ENCODE measurements at places on chromosomes 7 and 10.

- DNase-seq, result no peak
Observed at GRCh38 chr7:159075563-159076238, 69.0 kb downstream of the VIPR2 start.

DNA sequence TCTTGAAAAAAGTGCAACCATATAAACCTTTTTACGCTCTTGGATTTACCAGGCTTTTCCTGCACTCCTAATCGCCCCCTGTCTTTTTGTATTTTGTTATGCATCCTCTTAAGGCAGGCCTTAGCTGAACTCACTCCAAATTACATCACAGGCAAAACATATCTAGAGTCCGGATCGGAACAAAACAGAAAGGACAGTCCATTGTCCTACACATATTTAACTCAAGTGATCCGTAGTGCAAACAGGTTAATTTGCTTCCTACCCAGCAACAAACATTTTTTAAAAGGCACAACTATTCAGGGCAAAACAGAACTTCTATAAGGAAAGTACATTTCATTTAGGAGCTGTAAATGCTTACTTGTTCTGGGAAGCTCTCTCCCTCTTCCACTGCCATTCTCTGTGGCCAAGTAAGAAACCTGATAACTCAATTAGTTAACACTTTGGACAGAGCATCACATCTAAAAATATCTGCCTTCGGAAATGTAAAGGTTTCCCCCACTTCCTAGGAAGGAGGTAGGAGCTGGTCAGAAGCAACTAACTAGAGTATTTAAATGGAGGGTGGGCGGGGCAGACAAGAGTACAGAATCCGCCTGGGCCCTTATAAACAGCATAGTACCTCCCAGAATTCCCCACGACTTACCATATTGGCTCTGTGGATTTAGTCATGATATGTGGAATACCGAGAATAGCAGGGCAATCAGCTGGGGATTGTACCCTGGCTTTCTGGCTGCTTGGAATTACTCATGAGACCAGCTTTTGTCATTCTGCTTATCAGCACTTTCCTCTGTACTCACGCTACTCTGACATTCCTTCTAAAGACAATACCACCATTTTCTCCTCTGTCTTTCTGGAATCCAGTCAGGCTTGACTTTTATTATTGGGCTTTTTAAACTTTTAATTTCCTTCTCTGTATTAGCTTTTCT, 89.5 kb downstream of the ANK3 start:
- no peak for DNase-seq

- DNase-seq, result no peak
Observed at GRCh38 chr10:260819-261429, 125.7 kb downstream of the ZMYND11 start.

DNA sequence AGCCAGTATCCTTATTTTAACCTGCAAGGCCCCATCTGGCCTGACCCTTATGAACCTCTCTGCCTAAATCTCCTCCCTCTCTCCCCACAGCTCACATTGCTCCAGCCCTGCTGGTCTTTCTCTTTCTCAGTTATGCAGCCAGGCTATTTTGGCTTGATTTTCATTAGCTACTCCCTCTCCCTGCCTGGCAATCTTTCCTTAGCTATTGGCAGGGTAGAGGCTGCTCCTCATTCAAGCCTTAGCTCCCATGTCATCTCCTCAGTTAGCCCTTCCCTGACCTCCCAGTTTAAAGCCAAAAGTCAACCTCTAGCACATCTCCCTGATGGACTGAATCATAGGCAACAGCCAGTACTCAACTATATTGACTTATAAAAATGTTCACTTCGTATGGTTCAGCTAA, 214.4 kb upstream of the CELF2 start:
- no peak for DNase-seq

DNA sequence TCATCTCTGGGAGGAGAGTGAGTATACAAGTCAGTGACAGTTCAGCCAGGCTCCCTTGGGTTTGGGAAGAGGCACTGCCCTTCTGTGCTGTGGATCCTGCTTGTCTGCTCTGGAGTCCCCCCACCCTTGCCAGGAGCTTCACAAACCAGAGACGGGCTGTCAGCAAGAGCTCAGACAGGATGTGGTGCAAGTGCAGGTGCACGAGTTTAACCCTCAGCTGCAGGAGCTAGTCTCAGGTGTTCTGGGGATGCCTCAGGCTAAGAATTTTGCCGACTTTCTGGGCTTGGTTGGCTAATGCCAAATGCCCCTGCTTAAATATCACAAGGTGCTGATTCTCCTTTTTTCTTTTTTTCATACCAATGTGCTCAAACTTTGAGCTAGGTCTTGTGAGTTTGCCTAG, 22.3 kb downstream of the ZNF783 start:
- DNase-seq, result no peak

DNA sequence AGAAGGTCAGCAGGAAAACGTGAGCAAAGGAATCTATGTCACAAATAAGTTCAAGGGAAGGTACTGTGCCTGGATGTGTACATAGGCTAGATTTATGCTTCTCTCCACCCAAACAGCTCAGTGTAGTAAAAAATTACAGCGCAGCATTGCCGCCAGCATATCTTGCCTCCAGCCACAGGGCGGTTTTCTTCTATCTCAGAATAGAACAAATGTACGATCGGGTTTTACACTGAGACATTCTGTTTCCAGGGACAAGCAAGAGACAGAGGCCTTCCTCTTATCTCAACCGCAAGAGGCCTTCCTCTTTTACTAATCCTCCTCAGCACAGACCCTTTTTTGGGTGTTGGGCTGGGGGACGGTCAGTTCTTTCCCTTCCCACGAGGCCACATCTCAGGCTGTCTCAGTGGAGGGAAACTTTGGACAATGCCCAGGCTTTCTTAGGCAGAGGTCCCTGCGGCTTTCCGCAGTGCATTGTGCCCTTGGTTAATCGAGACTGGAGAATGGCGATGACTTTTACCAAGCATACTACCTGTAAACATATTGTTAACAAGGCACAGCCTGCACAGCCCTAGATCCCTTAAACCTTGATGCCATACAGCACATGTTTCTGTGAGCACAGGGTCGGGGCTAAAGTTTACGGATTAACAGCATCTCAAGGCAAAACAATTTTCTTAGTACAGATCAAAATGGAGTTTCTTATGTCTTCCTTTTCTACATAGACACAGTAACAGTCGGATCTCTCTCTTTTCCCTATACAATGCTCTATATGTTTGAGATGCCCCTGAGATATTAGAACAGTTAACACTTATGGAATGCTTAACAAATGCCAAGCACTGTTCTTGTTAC, 11.6 kb upstream of the ABHD11 start:
- no peak for DNase-seq

DNA sequence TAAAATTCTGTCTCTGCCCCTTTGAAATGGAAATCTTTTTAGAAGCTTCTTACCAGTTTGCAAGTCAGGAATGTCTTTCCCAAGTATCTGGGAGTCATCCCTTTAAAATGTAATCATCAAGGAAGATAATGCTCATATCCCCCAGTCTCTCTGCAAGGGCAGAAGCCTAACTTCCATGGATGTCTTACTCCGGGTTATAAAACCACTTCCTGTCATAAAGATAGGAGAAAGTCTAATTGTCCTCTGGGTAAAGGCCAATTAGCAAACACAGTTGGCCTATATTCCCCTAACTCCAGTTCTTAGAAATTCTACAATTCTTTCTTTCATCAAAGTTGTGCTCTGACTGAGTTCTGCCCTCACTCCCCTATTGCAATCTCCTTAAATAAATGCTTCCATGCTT, 1631.5 kb upstream of the LRRTM3 start:
- no peak for DNase-seq

GRCh38 chr7:30914596-30914995, 2.9 kb downstream of the AQP1 start:
- peak; percentile 22 for DNase-seq

DNA sequence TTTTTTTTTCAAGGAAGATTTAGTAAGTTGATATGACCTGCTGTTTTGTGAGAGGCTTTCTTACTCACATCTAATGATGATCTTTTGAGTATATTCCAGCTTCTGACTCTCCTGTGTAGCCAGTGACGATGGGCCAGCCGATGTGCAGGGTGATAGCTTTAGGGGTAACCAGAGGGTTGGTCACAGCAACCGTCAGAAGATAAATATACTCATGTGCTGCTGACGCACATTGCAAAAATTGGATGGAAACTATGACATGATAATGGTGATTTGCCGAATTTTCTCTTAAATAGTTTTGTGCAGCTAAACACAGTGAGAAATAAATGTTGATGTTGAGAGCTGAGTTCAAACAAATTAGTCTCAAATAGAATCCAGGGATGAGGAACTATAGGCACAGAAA, 29.5 kb downstream of the R3HCC1L start:
- DNase-seq, result no peak

DNA sequence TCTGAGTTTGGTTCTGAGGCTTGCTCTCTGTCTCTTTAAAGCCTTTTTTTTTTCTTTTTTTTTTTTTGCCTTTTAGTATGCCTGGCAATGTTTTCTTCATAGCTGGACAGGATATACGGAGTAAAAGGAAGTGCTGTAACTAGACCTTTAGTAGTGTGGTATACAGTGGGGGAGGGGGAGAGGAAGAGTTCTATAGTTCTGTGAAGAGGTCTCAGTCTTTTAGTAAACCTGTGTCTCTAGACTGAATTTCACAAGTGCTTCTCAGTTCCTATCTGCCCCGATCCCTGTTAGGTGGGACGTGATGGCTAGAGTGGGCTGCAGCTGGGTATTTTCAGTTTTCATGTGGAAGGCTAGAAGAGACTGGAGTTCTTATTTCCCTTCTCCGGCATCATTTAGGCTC, 3.1 kb upstream of the ABCC2 start:
- peak; percentile 78 for DNase-seq

DNA sequence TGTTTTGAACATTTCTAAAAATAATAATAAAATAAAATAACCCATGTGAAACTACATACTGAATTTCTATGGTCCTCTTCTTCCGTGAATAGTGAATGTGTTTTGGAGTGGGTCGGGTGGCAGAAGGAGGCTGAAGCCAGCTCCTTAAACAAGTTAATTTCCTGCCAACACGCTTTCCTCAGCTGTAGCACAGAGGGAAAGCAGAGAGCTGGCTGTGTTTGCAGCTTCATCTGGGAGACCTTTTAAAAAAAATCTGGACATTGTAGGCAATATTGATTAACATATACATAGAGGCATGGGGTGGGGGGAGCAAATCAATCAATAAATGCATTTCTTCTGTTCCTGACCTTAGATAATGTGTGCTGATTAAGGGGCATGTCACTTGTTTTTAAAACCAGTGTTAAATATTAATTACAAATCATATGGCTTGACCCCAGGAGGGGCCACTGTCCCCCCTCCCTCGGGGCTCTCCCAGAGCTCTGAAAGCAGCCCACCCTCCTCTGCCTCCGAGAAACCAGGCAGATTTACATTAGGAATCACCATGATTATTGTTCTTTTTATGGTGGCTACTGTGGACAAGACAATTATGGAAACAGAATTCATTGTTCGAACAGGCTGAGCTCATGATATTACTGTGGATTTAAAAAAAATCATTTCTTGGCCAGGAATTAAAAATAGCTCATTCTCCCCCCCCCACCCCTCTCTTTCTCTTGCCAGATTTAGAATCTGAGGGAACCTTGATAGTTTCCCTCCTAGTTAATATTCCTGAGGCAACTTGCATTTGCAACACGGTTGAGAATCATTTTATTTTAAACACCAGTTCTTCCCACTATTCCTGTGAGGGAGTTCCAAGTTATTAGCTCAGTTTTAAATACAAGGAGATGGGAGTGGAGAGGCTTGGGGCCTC, 100.5 kb upstream of the CARD11 start:
- no peak for DNase-seq

- DNase-seq, result no peak
Observed at GRCh38 chr10:44384601-44385025, 284 bp downstream of the CXCL12 start.

- DNase-seq, result no peak
Observed at GRCh38 chr10:87622314-87623004, 37.2 kb upstream of the PAPSS2 start.

- DNase-seq, result peak; percentile 52
Observed at GRCh38 chr7:5677538-5678294, 103.7 kb downstream of the RNF216 start.

DNA sequence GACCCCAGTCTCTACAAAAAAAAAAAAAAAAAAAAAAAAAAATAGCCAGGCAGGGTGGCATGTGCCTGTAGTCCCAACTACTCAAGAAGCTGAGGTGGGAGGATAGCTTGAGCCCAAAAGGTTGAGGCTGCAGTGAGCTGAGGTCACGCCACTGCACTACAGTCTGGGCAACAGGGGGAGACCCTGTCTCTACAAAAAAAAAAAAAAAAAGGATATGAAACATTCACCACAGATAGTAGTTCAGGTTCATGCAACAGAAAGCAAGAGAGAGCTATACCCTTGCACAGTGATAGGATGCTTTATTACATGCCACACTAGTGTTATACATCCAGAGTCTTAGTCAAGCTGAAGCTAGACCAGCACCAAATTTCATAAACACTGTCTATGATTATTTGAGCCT, 148.4 kb upstream of the KAT6B start:
- no peak for DNase-seq

- peak; percentile 31 for DNase-seq
Observed at GRCh38 chr7:93551063-93551895, 23.2 kb downstream of the CALCR start.

DNA sequence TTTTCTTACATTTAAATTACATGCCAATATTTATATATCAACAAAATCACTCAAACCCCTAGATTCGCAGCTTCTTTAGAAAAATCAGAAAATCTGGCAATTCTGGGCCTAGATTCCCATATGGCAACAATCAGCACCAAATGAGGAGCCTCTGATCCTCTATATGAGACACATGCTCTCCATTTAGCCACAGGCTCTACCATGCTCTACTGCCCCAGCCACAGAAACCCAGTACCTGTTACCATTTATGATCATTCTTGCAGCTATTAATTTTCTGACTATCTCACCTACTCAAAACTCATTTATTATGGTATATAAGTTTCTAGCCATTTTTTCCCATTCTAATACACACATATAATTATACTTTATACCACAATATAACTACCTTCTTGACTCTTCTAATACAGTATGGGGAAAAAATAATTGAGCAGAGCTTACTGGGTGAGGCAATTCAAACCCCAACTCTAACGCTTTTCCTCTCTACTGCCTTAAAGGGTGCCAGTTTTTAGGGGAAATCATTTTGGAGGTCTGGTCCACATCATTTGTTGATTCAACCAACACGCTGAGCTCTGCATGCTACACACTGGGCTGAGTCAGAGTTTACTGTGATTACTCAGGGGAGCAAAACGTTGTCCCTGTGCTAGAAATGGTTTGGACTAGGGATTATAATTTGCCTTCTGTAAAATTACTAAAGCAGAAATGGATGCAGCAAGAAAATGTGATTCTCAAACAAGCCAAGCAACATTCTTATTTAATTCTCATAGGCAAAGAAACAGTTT, 11.6 kb downstream of the PDLIM1 start:
- no peak for DNase-seq

DNA sequence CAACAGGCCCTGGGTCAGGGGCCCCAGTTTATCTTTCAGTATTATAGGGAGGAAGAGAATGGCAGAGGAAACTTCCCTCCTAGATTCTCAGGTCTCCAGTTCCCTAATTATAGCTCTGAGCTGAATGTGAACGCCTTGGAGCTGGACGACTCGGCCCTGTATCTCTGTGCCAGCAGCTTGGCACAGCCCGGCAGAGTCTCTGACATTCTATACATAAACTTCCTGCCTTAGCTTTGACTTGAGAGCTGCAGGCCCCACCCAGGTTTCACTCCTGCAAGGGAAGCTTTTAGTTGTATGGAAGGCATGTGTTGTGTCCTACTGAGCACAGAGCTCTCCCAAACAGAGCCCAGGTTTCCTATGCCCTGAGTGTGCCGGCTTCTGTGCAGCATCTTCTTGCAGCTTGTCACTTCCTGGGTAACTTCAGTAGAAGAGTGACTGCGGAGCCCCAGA, 205.6 kb upstream of the PRSS58 start:
- DNase-seq, result no peak
